ENCODE measurements at places on chromosomes 5 and 9.
A peak's percentile ranks its signal among the peaks of the same experiment; 100 is the strongest.

DNA sequence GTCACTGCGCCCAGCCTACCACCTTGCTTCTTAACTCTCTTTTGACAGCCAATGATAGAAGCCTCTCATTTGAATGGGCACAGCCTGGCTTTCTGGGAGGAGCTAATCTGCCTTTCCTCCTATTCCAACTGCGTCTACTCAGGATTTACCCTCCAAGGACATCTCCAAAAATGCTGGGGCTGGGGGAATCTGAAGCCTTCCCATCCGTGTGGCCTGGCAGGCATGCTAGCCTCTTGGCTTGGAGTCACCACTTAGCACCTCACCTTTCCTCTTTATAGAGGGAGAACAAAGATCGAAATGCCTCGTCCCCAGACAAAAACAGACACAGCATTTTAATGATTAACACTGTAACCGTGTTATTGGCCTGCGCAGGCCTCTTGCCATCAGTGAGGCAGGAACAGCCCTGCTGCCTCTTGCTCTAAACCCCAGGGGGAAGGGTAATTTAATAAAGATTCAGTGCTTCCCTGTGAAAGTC is 108.2 kb upstream of the KLF4 start:
- no peak for DNase-seq

GRCh38 chr5:7671381-7671993 is 179.4 kb downstream of the CFAP90 start:
- DNase-seq = no peak

DNA sequence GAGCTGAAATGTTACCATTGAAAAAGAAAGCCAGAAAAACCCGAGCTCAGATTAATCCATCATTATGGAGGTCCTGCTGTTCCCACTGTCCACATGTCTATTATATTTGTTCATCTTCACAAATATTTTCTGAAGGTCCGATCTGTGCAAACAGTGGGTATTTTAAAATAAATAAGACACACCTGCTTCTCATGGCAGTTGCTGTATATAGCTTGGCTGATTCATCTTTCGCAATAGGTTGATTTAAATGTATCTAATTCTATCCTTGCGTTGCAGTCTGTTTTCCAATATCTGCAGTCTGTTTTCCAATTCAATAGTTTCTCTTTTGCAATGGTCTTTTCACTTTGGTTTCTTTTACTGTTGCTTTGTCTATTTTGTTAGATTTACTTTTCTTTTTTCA is 87.4 kb upstream of the PCA3 start:
- DNase-seq = no peak

GRCh38 chr9:114850871-114851270 is 45.0 kb upstream of the TNFSF15 start:
- peak; percentile 1 for DNase-seq

DNA sequence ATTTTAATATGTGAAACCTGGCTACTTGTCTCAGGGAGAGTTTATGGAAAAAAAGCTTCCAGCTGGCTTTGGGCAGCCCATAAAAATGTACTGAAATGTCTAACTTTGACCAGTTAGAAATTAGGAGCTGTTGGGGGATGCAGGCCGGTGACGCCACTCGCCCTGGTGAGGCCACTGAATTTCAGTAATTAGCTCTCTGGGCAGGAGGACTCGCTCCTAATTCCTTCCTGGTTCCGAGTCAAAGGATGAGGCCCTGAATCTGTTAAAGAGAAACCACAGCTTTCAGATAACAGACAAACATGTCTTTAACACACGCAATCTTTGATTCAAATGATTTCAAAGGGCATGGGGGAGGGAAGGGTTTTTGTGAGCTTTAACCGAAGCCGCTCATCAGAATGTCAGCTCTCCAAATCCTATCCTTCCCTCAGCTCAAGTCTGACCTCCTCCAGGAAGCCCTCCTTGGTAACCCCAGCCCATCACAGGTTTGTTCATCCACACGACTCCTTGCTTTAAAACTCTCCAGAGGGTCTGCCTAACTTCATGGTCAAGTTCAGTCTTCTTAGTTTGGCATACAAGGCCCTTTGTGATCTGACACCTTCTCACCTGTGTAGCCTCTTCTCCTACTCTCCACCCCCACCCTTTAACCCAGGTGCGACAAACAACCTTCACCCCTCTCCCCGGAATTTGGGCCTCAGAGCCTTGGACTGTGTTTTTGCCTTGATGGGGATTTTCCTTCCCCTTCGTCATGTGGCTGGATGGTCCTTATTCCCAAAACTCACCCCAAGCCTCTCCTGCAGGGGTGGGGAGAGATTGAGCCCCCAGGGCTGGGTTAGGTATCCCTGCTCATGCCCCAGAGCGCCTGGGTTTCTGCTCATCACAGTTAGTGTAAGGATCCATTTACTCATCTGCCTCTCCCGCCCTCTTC is 13.6 kb upstream of the PHF19 start:
- DNase-seq = no peak

GRCh38 chr9:129247285-129248153 is 69.5 kb upstream of the IER5L start:
- no peak for DNase-seq

- DNase-seq = no peak
These were observed 137.4 kb downstream of the LPAR1 start for GRCh38 chr9:110900917-110901316.

DNA sequence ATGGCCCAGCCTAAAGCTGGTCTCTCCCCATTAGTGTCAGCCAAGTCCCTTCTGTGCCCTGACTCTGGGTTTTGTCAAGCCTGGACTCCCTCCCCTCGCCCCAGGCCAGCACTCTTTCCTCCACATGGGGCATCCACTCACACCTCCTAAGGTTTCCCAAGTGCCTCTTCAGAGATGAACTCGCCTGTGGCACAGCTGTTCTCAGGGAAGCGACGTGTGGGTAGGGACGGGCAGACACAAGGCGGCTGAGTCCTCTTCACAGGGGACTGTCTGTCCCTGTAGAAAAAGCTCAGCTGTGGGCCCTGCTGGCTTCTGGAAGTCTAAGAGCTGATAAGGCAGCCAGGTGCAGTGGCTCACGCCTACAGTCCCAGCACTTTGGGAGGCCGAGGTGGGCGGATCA is 78.5 kb downstream of the CACNA1B start:
- no peak for DNase-seq
